Stimulated activated CD8-positive, alpha-beta memory T cell treated with anti-CD3 and anti-CD28 coated beads, Interleukin-15, amount 100 ng/mL, for 4 hours (primary cell): ENCODE measurements at places on chromosomes 4 and X.

DNA sequence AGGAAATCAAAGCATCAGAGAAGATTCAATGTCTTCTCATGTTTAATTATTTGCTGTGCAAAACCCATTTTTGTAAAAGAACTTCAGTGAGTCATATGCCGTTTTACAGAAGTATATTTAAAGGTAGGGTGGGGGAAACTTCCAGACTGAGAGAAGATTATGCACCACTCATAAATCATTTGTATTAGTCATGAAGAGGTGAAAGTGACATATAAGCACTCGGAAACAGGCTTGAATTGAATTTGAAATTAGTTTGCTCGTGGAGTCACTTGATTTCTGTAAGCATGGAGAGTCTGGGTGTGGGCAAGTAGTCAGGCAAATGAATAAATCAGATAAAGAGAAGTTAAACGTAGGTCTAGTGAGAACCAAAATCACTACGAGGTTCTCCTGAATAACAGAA, 335.1 kb downstream of the ANK2 start:
- DNase-seq, result no peak

- no peak for DNase-seq
These were observed 307.0 kb upstream of the CPEB2 start for GRCh38 chr4:14695095-14695845.

GRCh38 chr4:41408859-41409593, 128.9 kb upstream of the LIMCH1 start:
- no peak for DNase-seq

- DNase-seq, result no peak
These were observed 484.4 kb upstream of the NR3C2 start for GRCh38 chr4:148926276-148927260.

GRCh38 chr4:122705009-122705408, 27.5 kb upstream of the BBS12 start:
- no peak for DNase-seq
